Dermis lymphatic vessel endothelial cell (primary cell): ENCODE measurements at places on chromosomes 3 and 15. TPM values are rescaled to one million over a fixed set of nuclear protein-coding genes. Genes with fewer than 3 reads are reported as not detected.

AADACL2 gene
- not detected in 2 replicates for total RNA-seq

SEC62 gene
- 36.0 and 47.3 TPM in 2 replicates for total RNA-seq

REC114 gene
- total RNA-seq = not detected in 2 replicates

HCN4 gene
- total RNA-seq = not detected in 2 replicates

UTS2B gene
- total RNA-seq = 0.17 TPM in 1 of 2 replicates, not detected in the other
